ENCODE measurements at places on chromosomes 13 and 19.

- DNase-seq: no peak
Observed at GRCh38 chr13:57820924-57821323, 189.4 kb downstream of the PCDH17 start.

DNA sequence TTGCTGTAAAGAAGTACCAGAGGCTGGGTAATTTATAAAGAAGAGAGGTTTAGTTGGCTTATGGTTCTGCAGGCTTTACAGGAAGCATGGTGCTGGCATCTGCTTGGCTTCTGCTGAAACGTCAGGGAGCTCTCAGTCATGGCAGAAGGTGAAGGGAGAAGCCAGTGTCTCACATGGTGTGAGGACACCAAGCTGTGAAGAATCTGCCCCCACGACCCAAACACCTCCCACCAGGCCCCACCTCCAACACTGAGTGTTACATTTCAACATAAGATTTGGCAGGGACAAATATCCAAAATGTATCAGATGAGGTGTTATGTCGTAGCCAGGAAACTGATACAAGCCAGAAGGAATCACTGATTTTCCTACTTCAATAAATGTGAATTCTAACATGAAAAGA lies 136.5 kb downstream of the CYSLTR2 start:
- DNase-seq: no peak

GRCh38 chr19:47275791-47276461 lies 1.2 kb downstream of the INAFM1 start:
- no peak for DNase-seq

DNA sequence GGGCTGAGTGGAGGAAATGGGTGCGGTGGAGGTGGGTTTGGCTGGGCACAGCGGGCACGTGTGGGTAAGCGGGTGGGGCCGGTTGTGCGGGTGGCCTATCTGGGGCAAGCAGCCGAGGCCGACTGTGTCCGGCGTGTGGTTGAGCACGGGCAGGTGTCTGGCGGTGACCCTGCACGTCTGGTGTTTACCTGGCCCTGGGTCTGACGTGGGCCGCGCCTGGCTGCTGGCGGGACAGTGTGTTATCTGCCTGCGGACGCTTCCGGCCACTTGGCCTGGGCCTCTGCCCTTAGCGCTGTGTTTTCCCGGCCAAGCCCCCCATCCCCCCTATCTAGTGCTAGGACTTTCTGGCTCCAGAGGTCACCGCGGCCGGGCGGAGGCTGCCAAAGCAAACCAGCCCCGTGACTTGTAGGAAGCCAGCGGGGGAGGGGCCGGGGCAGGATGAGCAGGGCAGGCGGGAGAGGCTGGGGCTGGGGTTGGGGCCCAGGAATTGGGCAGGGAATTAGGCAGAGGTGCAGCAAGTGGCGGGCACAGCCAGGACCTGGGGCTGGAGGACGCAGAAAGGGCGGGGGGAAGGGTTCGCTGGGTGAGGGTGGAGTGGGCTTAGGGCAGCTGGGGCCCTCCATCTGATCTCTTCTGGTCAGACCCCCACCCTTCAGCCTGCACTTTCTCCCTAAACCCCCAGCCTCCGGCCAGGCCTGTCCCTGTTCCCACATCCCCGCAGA lies 534 bp upstream of the HPN start:
- no peak for DNase-seq

- no peak for DNase-seq
Observed at GRCh38 chr13:84994582-84994981, 804.6 kb downstream of the SLITRK6 start.

DNA sequence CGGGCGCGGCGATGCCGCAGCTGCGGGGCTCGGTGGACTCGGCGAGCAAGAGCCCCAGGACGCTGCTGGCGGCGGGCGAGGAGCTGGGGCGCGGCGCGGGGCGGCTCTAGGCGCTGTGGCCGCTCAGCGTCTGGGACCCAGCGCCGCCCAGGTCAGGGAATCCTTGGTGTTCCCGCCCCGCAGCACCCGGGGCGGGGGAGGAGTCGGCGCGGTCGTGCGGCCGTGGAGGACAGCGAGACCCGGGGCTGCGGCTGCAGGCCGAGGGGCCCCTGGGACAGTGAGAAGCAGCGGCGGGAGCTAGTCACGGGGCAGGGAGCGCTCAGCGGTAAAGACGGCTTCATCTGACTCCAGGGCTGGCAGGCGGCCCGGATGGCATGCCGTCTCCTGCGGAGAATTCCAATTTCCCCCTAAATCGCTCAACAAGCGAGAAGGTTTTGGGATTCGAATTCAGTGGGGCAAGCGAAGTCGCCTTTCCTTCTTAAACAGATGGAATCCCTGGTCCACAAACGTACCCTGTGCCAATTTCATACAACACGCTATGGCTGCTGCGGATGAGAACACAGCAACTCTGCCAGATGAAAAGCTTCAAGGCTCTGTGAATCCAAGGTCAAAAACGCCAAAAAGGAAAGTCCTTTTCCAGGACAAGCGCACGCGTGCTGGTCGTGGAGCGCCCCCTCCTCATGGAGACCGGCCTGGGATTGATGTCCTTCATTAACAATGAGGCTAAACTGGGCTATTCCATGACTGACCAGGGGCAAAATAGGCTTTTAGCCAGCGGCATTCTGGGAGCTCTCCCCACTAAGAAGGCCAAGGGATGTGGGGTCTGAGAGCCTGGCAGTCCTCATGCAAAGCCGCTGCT lies 4.2 kb upstream of the ZSCAN4 start:
- DNase-seq: no peak

- no peak for DNase-seq
Observed at GRCh38 chr19:43362179-43362578, 8.7 kb downstream of the CD177 start.

GRCh38 chr13:64640002-64640401 lies 2590.1 kb downstream of the PCDH9 start:
- DNase-seq: no peak

- DNase-seq: no peak
Observed at GRCh38 chr19:14507704-14508542, 10.3 kb downstream of the DNAJB1 start.

DNA sequence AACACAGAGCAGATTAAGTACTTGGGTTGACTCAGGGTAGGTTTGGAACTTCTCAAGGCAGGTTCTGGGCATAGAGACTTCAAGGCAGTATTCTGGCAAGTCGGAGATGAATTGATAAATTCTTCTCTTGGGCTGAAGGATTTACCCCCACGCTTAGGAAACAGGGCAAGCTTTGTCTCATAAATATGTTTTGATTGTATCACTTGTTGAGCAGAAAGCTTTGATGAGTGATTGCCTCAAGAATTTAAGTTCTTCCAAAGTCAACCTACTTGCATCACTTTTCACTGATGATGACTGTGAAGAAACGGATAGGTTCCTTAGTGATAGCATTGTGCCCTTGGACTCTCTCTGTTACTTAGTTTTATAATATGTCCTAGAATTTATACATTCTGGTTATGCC lies 258.6 kb upstream of the DACH1 start:
- no peak for DNase-seq

DNA sequence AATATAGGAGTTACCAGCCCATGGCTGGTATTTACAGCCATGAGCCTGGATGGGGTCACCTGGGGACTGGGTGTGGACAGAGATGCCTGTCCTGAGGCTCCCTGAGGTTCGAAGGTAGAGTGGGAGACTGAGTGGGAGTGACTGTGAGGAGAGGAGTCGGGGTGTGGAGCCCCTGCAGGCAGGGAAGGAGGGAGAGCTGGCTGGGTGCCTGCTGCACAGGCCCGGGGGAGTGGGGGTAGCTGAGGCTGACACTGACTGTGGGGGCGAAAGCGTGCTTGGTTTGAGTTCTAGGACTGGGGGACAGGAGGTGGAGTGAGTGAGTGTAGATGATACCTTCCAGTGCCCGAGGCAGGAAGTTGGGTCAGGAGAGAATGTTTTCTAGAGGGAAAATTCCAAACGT lies 7.1 kb downstream of the RAB11B start:
- DNase-seq: no peak

DNA sequence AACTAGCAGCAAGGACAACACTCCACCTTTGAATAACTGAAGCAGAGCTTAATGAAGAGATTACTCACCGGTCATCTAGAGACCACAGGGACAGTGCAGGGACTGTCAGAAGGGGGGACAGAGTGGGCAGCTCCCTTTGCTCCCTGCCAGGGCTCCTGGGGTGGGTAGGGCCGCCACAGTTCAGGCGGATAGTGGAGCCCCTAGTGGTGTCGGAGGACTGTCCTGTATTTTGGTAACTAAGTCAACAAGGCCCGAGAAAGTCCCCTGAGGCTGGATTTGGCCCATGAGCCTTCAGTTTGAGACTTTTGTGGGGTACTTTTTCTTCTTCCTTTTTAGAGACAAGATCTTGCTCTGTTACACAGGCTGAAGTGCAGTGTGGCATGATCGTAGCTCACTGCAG lies 44.6 kb downstream of the GJA3 start:
- DNase-seq: no peak

GRCh38 chr19:10915130-10916091 lies 13.0 kb downstream of the YIPF2 start:
- no peak for DNase-seq

DNA sequence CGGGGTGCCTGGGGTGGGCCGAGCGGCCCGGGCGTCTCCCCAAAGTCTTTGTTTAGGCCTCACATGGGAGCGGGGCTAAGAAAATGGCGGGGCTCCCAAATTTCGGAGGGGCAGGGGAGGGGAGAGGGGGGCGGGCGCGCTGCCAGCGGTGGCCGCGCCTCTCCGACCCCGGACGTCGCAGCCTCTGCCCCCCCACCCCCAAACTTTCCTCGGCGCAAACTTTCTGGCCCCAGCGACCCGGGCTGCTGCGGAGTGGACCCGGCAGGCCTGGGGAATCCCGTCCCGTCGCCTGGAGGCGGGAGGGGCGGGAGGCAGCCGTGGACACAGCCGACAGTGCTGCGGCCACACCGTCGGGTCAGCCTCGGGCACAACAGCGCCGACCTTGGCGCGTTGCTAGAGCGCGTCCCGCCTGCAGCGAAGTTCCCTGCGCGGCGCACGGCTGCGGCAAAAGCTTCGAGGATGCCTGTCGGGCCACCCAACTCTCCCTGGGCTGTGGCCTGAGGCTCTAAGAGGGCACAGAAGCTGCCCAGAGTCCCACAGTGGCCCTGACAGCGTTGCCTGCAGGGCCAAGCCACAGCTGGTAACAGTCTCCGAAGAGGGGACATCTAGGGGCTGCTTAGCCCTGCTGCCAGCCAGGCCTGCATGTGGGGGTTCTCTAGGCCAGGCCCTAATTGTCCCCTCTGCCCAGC lies 1.3 kb downstream of the NFIX start:
- no peak for DNase-seq

- DNase-seq: no peak
Observed at GRCh38 chr13:80058626-80059025, 282.3 kb downstream of the SPRY2 start.

Measured in T-helper 9 cell (primary cell).